ENCODE measurements at places on chromosomes 2 and 18.

DNA sequence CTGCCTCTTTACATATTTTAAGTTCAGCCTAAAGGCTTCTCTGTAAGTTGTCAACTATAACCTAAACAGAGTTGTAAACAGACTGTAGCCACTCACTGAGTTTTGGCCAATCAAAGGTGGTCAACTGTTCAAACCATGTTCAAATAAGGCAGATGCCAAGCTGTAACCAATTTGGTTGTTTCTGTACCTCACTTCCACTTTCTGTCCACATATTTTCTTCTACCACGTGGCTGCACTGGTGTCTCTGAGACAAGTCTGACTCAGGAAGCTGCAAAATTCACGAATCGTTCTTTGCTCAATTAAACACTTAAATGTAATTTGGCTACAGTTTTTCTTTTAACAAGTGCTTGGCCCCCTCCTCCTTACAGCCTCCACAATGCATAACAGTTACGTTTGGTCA, 555.2 kb downstream of the CNTNAP5 start:
- DNase-seq, result no peak

DNA sequence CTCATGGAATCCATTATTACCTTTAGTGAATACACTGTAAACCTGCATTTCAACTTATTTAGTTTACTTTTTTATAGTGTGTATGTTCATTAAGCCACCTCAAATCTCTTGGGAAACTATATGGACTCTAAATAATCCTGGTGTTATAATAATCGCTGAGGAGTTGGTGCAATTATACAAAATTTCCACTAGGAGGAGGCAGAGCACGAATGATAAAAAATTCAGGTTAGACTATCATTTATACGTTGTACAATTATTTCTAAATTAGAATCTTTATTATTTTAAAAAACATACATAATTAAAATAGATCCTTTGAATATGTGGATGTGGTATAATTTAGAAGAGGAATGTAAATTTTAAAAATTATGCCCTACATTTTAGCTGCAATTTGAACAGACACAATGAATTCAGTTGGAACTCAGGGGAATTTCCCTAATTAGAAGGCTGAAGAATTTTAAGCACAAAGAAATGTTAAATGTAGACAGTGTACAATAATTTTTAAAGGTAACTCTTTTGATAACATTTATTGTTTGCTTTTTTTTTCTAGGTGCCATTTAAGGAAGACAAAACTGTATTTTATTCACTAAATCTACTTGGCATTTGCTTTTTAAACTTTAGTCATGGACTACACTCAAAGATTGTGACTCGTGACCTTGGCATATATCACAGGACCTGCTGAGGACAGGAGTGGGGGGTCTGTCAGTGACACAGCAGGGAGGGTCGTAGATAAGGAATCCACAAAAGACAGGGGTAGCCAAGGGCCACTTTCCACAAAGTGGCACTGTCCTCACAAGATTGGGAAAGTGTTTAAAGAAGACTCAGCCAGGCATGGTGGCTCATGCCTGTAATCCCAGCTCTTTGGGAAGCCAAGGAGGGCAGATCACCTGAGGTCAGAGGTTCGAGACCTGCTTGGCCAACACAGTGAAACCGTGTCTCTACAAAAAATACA, 45.5 kb downstream of the RAB12 start:
- no peak for DNase-seq

GRCh38 chr2:42959234-42960001, 167.0 kb upstream of the HAAO start:
- no peak for DNase-seq

- no peak for DNase-seq
These were observed 44.8 kb downstream of the CHMP3 start for GRCh38 chr2:86518481-86518880.

- DNase-seq, result no peak
These were observed 17.7 kb downstream of the BCL11A start for GRCh38 chr2:60535685-60536312.

- DNase-seq, result no peak
These were observed 2.6 kb downstream of the CYB5A start for GRCh38 chr18:74289137-74289536.

DNA sequence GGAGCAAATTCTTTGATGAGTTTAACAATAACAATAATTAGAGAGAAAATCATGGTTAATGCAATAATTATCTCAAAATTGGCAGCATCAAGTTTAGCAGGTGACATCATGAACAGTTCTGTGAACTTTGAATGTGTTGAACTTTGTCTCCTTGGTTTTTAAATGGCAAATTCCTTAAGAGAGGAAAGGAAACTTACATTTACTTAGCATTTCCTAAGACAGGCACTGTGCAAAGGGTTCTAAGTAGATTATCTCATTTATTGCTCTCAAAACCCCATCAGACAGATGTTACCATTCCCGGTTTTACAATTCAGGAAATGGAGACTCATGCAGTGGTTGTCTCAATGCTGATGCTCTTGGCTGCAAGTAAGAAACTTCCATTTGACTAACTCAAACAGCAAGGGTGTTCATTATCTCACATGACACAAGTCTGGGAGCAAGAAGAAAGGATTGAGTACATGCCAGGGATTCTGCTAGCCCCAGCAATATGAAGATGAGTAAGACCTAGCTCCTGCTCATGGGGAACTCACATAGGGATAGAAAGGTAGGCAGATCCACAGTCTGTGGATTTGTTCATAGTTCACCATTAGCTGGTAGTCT, 81.3 kb upstream of the ITGA6 start:
- DNase-seq, result no peak

GRCh38 chr2:3563521-3563976, 5.4 kb upstream of the RNASEH1 start:
- no peak for DNase-seq

- no peak for DNase-seq
These were observed 51.2 kb downstream of the WDR75 start for GRCh38 chr2:189492451-189492850.

DNA sequence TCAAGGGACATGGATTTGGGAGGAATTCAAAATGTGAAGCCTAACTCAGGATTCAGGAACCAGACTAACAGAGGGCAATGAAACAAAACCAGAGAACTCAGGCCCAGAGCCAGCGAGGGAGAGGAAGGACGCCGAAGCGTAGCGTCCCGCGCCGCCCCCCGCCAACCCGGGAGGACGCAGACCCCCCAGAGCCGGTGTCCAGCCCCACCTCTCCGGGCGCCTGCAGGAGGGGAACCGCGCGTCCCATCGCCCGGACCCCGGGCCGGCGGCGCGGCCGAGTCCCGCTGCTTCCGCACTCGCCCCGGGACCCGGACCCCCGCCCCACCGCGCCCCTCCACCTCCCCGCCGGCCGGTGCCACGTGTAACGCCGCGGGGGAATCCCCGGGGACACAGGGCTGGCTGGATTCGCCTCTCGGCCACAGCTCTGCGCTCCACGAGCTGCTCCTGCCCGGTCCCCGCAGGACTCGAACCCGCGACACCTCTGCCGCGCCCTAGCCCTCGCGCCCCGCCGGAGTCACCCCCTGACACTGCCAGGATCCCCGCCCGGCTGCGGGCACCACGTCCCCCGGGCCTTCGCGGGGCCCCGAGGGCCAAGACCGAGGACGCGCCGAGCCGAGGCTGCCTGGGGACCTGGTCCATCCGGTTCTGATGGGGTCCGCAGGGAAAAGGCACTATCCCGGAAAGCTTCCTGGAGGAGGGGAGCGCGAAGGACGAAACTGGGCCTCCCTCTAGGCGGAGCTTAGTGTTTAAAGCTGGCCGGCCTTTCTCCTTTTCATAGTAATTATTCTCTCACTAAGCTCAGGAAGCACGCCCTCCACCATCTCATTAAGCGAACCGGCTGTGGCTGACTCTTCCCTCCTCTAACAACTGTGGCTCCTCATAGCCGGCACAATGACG, 40.4 kb upstream of the FAM124B start:
- DNase-seq, result no peak

GRCh38 chr2:241701399-241702154, at the start of gene ING5:
Gene ING5 (plus strand): TSS chr2:241702039. CDS start chr2:241702066, 27 bp downstream.
- DNase-seq, result peak; percentile 83
